ENCODE measurements at places on chromosomes 4 and X.

DNA sequence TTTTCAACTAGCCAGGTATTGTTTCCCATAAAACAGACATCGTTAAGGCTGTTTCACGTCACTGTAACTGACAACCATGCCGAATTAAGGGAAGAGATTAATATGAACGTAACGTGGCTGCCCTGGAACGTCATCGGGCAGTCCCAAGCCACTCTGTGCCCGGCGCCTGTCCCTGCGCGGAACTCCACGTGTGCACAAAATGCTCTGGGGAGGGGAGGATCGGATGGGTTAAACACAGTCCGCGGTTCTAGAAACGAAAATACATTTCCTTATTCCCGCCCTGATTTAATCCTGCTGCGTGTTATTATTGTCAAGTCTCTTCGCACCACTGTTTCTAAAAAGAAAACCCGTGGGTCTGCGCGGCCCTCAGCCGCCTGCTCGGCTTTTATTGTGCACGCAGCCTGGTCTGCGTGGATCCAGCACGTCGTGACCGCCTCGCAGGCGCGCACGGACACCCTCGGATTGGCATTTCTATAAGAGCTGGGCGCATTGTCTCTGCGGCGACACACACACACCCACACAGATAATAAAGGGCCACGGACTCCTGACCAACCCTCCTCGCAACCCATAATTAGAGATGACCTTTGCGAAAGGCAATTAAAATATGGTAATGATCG is 69.6 kb upstream of the BCOR start:
- no peak for DNase-seq

DNA sequence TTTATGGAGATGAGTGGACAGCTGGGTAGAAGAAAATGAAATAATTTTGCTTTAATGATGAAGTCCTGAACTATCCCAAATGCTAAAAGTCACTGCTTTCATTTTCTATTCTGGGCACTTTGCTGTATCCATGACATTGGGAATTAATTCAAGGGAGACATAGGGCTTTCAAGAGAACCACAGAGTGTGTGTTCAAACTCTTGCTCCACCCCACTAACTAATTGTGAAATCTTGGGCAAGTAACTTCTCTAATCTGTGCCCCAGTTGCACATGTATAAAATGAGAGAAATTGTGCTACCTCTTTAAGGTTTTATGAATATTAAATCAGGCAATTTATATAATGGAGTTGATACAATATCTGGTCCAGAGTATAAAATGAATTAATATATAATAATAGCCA is 1422.0 kb downstream of the ADGRL3 start:
- no peak for DNase-seq

GRCh38 chr4:138222046-138222445 is 20.1 kb downstream of the SLC7A11 start:
- peak; percentile 93 for DNase-seq

DNA sequence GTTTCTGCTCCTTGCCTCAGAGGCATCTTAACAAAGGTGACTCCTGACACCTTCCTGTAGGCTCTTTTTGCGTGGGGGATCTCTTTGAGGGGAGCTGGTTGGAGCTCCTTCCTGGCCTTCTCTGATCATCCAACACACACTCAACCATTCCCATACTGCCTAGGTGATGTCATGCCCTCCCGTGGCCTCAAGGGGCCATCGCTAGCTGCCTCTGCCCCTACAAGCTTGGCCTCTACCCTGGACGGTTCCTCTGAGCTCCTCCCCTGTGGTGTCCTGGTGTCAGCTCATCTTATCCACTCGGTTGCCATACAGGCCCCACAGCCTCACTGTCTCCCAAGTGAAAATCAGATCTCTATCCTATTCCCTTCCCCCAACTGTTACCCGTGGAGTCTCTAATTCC is 13.7 kb upstream of the ZNF185 start:
- no peak for DNase-seq

GRCh38 chr4:81589262-81589661 is 117.6 kb upstream of the RASGEF1B start:
- DNase-seq = no peak

- DNase-seq = peak; percentile 43
Measured at GRCh38 chrX:13894888-13895565, 78.1 kb upstream of the GPM6B start.

DNA sequence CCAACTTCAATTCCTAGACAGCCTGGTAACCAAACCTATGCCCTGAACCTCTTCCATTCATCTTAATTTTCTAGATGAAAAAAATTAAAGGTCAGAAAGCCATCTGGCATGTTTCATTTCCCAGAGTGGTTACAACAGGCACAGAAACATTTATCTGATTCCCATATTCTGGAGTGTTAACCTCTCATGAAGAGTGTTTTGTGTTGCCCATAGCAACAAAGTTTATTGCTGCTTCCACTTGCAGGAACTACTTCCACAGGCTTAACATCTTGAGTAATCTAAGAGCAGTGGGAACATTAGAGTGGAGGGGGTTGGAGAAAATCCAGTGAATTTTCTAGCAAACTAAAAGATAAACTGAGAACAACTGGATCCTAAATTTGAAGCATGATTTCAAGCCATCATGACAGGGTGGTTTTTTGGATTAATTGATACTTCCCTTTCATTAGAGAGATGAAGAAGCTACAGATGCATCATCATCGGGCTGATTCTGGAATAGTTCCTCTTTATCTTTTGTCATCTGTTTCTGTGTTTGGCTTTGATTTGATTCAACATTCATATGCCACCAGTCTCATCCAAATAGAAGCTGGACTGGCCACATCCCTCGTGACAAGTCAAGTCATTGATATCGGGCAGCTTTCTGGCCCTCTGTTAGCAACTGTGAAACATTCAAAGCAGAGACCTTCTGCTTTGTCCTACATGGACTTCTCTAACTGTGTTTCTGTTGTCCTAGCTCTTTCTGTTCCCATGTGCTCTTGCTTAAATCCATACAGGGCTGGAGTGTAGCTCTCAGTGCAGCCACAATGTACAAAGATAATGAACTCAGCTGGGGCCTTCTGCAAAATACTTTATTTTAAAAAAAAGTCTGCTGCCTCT is 167.3 kb downstream of the MID1IP1 start:
- no peak for DNase-seq

DNA sequence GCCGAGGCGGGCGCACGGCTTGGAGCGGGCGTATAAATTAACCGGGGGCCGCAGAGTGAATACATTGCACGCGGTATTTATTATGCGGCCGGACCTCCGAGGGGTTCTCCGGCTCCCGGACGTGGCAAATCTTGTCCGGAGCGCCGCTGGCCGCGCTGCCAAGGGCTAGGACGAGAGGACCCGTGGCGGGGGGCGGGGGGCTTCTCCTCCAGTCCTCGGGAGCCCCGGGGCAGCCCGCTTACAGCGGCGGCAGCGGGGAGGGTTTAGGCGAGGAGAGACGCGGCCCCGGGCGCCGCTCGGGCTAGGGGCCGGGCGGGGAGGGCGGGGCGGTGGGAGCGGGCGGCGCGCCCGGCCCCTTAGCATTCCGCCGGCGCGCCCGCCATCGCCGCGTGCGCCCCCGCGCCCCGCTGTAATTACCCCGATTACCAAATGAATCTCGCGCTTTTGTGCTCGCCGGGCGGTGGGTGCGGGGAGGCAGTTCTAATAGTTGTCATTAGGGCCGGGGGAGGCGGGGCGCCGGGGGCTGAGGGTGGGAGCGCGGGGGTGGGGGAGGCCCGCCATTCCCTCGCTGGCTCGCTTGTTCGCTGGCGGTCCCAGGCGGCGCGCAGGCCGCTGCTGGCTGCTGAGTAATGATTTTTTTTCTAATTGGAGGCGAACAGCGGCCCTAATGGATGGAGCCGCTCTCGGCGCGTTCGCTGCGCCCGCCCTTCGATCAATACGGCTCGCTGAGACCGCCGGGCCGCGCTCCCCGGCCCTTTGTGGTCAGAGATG is 276.6 kb downstream of the BCOR start:
- DNase-seq = peak; percentile 55

GRCh38 chr4:178309890-178310289 is 867.7 kb upstream of the AGA start:
- no peak for DNase-seq

DNA sequence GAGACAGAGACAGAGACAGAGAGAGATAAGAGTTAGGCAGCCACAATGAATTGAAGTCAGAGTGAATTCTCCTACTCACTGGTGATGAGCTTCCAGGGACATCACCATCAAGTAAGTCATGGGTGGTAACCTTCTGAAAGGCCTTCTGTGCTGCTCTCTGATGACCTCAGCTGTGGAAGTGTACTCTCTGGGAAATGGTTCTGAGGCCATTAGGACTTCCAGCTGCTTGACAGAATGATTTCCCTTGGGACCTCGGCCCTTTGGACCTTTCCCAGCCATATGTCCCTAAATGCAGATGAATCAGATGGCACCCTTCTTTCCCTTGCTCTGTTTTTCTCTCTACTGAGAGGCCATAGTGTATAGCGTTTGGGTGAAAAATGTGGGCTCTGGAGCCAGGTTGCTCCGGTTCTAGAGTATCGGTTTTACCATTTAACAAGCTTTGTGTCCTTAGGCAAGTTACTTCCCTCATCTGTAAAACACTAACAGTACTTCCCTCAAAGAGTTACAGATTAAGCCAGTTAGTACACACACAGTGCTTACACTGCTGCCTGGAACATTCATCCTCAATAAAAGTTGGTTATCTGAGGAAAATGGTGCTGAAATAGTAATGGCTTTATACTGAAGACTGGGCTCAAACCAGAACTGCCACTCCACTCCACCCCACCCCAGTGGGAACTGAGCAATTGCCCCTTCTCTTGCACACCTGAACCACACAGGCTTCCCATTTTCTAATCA is 7.6 kb downstream of the SEPTIN11 start:
- no peak for DNase-seq

DNA sequence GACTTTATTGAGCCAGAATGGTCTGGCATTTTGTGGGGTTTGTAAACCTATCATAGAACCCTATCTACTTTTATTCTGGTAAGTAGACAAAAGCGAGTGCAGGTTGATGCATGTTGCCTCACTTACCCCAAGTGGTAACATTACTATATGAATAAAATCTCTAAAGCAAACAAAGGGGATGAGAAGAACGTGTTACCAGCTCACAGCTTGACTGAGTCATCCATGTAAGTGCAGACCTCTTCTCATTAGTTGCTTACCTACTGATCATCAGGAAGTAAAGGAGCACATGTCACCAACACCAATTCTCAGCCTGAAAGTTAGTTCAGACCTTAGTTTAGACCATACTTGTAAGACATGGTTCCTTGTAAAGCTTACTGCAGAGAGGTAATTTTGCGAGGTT is 1328.3 kb downstream of the C4orf33 start:
- no peak for DNase-seq

Measured in fibroblast of skin of abdomen (primary cell).